SW480 (cell line): ENCODE measurements at places on chromosomes 16 and 17.
A peak's percentile ranks its signal among the peaks of the same experiment; 100 is the strongest.

DNA sequence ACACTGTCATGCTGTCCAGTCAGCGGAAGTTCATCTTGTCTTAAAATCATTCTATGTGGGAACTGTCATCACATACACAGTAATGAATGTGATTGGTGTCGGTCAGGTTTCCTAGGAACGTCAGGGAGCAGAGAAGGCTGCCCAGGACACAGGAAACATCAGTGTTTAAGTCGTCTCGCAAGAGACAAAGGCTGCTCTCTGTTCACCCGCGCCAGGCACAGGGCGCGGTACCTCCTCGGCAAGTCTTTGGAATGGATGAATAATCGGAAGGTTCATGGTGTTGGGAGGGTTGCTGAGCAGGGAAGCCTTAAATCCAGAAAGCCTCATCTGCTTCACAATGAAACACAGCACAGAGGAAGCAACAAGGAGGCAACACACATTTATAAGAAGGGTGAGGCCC, 148.2 kb downstream of the CPPED1 start:
- no peak for DNase-seq

DNA sequence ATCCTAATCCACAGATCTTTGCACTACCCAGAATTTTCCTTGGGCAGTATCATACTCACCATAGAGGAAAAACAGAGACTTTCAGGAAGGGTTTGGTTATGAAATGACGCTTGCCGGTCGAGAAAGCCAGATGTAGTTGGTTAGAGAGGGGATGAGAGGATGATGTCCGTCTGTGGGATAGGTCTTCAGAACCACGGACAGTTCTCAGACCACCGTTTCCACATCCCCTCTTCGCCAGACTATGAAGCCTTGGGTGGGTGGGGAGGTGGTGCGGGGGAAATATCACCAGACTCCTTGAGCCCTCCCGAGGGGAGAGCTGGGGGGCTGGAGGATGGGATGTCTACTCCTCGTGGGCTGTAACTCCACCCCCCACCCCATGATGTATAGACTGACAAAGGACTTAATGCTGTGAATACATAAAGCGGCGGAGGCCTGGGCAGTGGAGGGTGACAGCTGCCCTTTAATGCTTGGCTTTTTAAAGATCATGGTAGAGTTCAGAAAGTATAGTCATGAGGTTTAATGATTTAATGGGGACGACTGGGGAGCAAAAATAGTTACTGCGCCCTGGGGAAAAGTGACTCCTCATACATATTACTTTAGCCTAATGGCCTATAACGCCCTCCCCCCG, 96.6 kb downstream of the MRM1 start:
- no peak for DNase-seq

DNA sequence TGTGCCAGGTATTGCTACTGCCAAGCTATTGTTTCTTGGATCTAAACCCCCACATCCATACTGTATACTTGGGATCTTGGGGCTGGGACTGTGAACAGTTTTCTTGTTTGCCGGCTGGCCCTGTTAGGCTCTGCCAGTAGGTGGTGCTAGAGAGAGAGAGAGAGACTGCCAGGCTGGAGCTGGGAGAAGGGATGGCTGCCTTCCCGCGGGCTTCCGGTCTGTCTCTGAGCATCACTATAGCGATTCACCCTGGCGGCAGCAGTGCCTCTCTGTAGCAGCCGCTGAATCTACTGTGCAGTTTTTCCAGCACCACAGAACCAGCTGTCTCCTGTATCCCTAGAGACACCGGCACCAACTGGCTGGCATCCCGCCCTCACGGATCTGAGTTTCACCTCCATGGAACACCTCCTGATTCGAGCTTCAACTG, 201.2 kb downstream of the UTP18 start:
- peak; percentile 61 for DNase-seq

DNA sequence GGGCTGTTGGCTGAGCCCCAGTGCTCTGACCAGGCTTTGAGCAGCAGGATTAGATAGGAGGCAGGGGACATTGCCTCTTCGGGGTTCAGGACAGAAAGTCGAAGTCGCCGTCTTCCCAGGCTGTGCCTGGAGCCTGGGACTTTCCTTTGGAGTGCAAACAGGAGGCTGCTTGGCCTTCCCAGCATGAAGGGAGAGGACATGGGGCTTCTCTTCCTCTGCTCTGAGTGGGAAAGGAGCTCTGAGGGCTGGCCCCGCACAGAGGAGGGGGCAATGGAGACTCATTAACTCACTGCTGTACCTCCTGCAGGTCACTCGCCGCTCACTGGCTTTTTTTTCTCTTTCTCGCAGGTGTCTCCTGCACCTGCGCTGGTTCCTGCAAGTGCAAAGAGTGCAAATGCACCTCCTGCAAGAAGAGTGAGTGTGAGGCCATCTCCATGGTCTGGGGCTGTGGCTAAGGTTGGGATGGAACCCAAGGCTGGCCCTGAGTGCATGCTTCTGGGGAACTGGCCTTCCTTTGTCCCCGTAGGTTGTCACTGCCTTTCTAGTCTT, 642 bp downstream of the MT1F start:
- no peak for DNase-seq

DNA sequence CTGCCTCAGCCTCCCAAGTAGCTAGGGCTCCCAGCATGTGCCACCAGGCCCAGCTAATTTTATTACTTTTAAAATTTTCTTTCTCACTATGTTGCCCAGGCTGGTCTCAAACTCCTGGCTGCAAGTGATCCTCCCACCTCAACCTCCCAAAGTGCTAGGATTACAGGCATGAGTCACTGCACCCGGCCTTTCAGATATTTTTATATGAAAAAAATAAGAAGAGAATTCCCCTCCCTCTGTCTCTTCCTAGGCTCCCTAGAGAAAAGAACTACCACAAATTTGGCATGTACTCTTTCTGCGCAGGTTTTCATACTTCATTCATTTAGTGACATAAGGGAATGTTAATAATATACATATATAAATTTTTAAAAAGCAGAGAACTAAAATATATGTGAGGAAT, 21.7 kb upstream of the SMURF2 start:
- DNase-seq = no peak

GRCh38 chr17:50593321-50593720, 32.8 kb downstream of the CACNA1G start:
- DNase-seq = no peak

DNA sequence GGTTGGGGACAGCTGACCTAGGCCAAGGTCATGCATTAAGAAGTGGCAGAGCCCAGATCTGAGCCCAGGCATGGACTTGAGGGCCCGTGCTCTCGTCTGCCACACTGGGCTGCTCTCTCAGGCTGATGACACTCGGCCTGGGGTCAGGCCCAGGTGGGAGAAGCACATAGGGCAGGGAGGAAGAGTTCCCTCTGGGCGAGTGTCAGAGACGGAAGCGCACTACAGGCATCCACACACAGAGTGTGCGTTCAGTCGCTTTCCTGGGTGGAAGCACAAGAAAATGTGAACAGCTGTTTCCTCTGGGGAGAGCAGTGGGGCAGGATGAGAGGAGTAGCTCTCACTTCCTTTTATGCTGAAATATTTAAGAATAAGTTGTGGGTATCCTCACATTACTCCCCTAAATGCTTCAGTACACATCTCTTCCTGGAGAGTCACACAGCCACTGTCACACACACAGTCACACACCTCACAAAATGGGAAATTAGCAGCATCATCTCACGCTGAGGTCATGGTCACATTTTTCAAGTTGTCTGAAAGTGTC, 59.7 kb downstream of the B9D1 start:
- no peak for DNase-seq

- DNase-seq = no peak
Observed at GRCh38 chr16:6309271-6309670, 1023.4 kb upstream of the RBFOX1 start.

GRCh38 chr17:73304971-73305812, 6.6 kb downstream of the CDC42EP4 start:
- DNase-seq = peak; percentile 34

- no peak for DNase-seq
Observed at GRCh38 chr17:61390479-61390791, 9.2 kb upstream of the TBX2 start.

DNA sequence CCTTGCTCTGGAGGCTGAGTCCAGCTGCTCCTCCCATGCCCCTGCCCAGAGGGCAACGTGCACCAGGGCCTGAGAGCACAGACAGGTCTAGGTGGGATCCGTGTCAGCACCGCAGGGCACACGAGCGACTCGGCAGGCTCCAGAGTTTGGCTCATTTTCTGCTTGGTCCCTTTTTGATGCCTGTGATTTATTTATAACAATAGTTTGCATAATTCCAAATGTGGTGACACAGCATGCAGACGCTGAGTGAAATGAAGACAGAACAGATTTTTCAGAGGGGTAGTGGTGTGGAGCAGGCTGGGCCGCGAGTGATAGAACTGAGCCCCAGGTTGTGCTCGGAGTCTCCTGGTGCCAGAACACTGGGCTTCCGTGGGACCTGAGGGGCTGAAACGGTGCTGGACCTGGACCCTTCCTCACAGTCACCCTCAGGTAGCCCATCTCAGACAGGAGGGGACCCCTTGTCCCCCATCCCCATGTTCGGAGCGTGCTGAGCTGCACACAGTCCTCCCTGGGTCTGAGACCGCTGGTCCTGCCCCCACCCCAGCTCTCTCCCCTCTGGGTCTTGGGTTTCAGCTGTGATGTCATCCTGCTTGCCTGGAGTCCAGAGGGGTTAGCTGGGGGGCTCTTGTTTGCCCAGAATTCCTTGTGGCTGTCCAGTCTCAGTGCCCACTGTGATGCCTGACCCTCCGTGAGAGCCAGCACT, 95.9 kb downstream of the METRNL start:
- no peak for DNase-seq
